ENCODE measurements at places on chromosomes 12 and 14.
A peak's percentile ranks its signal among the peaks of the same experiment; 100 is the strongest.

- DNase-seq = peak; percentile 79
These were observed at the start of gene CCDC175 for GRCh38 chr14:59576332-59577294. TSS of gene CCDC175 (minus strand) at chr14:59576812. CDS start at chr14:59576775, 37 bp downstream.

- DNase-seq = no peak
These were observed 7.0 kb upstream of the TINF2 start for GRCh38 chr14:24249230-24250021.

DNA sequence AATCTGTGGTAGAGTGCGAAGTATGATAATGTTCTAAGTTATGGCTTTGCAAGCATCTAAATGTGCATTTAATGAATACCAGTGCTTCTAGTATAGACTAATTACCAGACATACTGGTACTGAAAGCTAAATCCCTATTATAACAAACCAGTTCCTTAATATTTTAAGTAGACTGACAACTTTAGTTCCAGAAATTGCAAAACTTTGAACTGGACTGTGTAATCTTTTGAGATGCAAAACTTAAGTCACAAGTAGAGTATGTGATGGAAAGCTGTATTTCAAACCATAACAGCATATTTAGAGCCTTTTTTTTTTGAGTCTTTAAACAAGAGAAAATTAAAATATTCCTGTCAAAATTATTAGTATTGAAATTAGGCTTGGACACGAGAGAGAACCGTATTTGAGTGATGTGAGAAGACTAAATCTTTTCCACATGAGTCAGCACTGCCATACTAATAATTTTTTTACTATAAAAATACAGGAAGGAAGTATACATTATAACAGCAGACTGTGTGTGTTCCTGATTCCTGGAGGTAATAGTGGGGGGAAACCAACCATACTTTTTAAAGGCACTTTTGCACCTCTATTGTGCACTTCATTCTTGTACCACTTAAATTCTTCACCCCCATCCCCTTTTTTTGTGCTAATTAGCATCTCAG lies 45.5 kb downstream of the PPM1A start:
- no peak for DNase-seq

DNA sequence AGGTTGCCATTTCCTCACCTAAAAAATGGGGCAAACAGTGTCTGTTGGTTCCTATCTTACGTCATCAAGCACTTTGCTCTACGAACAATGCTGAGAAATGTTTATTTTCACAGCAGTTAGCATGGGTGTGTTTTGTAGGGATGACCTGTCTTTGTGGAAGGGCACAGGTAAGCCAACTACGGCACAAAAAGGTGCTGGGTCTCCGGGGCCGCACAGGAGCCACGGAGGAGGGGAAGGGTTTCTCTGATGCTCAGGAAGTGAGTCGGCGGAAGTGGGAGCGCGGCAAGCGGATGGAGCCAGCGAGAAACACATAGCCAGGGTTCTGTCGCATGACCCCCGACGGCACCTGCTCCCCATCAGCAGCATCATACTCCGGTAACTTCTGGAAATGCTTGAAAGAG lies 65.6 kb upstream of the TCL1B start:
- DNase-seq = no peak

GRCh38 chr14:71666571-71667145 lies 265.6 kb upstream of the RGS6 start:
- DNase-seq = no peak

DNA sequence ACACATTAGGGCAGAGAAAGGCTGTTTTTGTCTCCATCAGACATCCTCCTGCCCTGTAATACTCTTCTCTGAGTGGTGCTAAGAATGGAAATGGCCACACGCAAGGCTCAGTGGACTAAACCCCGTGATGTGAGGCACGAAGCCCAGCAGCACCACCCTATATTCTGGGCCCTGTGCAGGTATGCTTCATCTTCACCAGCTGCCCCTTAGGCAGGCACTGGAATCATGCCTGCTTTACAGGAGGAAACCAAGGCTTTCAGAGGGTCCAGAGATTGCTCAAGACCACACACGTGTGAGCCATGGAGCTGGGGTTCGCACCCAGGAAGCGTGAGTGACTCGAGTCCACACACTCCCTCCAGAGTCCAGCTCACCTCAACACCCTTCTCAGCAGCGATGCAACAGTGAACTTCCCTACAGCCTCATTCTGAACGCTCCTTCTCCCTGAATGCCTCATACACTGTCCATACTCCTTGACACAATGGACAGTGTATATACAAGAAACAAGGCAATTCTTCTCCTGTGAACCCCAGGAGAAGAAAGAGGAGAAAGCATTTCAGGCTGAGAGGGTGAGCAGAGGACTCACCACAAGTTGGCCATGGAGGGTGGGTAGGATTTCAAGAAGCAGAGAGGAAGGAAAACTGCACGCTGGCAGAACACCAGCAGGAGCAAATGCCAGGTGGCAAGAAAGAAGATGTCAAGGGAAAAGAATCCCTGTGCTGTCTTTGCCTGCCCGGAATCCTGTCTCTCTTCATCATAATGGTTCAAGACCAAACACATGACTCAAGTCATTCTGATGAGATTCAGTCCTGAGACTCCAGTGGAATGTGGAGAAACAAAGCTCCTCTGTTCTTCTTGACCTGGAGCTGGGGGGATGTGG lies 39.1 kb downstream of the NT5DC3 start:
- DNase-seq = peak; percentile 35

DNA sequence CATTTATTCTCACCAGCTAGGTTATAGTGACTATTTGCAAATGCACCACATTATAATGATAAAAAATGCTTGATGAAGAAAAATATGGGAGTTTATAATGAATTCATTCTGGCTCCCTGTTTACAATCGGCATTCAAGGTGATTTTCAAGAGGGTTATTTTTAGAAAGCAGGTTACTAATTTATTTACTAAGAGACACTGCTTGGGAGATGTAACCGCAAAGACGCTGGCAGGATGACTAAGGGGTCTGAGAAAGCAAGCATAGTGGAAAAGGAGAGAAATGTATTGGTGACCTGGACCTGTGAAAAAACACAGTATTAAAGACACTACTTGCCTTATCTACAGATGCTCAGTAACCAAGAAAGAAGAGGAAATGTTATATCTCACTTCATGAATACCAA lies 13.3 kb upstream of the PITPNM2 start:
- DNase-seq = no peak

DNA sequence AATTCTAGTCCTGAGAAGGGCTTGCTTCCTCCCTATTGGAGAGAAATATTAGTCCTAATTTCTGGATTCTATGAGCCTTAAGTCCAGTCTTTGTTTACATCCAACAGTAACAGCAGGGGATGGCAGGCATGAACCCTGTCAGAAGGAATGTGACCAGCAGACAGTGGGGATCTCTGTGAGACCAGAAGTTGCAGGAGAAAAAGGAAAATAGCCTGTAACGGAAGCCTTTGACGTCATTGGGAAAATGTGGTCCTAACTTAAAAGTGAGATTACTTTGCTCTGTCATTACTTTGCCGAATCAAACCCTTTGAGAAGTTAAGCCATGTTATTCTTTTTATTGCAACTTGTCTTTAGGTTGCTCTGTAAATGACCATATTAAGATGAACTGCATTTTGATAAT lies 218.2 kb upstream of the PRICKLE1 start:
- no peak for DNase-seq

DNA sequence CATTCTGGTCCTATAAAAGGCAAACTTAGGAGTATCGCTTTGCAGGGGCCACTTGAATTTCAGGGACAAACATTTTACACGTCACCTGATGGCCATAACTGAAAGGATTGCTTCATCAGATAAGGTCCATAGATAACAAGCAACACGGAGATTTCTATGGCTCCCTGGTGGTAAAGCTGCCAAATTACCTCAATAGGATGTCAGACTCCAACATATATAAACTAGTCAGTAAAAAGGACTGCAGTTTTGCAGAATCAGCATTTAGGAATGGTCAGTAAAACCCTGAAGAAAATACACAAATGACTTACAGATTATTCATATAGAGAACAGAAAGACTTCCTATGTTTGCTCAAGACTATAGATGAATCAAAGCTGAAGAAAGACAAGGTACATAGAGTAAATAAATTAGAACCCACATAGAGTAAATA lies 66.1 kb upstream of the GRIP1 start:
- no peak for DNase-seq

DNA sequence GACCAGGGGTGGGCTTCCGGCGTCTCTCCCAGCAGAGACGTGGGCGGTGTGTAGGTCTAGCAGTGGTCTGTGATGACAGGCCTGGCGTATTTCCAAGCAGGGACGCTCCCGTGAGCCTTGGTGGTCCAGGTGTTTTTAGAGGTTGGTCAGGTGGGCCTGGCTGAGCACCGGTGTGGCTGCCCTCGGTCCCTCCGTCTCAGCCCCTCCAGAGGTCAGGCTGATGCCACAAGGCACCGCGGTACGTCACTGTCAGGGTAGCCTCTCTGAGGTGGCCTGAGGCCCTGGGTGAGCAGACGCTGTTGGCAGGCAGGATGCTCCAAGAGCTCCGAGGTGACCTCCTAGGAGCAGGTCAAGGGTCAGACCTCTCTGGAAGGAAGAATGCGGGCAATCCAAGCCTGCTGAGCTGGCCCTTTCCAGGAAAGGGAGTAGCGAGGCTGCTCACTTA lies 13.6 kb downstream of the MTA1 start:
- DNase-seq = no peak

DNA sequence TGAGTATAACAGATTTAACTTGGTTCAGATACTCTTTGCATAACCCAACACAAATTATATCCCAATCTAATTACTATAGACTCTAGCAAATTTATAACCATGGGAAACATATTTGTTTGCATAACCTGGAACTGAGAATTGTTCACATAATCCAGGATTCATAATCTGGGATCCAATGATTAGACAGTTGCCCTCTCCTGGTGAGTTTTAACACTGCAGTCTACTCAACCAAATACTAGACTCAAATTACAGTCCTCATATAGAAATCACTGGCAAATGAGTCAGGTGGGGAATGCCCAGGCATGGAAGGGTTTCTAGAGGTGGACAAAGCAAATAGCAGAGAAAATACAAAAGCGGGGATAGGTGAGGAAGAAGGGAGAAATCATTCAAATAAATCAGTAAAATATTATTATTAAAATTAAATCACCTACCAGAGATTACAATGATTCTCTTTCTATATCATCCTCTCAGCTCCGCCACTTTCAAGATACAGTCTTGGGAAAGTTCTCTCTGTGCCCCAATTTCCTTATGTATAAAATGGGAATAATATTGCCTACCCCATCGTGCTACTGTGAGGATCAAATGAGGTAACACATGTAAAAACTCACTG lies 9.4 kb downstream of the GCH1 start:
- DNase-seq = peak; percentile 76

- no peak for DNase-seq
These were observed 26.3 kb downstream of the ANAPC5 start for GRCh38 chr12:121325922-121326396.

GRCh38 chr12:75236206-75236605 lies 26.6 kb upstream of the KCNC2 start:
- DNase-seq = no peak

DNA sequence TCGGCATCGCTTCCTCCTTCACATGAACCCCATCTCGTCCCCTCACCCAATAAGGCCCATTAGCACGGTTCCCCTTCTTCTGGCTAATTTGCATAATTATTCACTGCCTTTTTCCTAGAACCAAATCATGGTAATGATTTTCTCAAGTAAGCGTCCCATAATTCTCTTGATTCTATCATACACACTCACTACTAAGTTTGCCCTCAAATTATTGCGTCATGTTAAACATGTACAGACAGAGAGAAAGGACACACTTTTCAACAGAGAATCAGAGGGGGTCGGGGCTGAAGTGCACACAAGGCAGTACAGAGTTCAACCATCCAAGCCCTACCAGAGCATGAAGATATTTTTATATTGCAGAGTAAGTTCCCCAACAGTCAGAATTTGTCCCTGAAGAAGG lies 256.6 kb downstream of the FOXN3 start:
- no peak for DNase-seq

- DNase-seq = no peak
These were observed 56.7 kb downstream of the PLEKHG3 start for GRCh38 chr14:64760916-64761315.

GRCh38 chr12:666066-666465 lies 2.8 kb upstream of the NINJ2 start:
- DNase-seq = no peak

GRCh38 chr12:27824126-27824842 lies 44.2 kb upstream of the MANSC4 start:
- no peak for DNase-seq

GRCh38 chr12:50517421-50518048 lies 12.8 kb downstream of the DIP2B start:
- peak; percentile 47 for DNase-seq

GRCh38 chr12:125071456-125071855 lies 6.2 kb downstream of the AACS start:
- no peak for DNase-seq

DNA sequence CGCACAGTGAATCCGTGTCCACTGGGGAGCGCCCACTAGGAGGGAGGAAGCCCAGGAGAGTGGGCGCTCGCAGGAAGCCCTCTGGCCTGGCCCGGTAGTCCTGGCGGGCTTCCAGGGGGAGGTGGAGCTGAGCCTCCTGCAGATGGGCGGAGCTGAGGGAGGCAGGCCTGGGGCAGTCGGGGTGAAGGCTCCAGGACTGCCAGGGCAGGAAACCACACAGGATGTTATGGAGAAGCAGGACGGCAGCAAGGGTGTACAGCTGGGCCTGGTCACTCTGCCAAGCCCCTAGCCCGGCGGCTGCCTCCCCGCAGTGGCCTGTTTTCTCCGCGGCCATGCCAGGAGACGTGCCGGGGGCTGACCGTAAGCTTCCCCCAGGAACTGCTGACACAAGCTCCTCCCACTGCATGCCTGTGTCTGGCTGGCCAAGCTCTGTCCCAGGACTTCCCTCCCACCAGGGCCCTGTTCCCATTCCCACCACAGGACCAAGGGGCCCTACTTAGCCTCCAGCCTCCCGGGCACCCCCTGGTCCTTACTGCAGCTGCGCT lies 143.4 kb upstream of the C14orf180 start:
- peak; percentile 64 for DNase-seq

GRCh38 chr12:22122359-22122758 lies 76.3 kb downstream of the CMAS start:
- no peak for DNase-seq

DNA sequence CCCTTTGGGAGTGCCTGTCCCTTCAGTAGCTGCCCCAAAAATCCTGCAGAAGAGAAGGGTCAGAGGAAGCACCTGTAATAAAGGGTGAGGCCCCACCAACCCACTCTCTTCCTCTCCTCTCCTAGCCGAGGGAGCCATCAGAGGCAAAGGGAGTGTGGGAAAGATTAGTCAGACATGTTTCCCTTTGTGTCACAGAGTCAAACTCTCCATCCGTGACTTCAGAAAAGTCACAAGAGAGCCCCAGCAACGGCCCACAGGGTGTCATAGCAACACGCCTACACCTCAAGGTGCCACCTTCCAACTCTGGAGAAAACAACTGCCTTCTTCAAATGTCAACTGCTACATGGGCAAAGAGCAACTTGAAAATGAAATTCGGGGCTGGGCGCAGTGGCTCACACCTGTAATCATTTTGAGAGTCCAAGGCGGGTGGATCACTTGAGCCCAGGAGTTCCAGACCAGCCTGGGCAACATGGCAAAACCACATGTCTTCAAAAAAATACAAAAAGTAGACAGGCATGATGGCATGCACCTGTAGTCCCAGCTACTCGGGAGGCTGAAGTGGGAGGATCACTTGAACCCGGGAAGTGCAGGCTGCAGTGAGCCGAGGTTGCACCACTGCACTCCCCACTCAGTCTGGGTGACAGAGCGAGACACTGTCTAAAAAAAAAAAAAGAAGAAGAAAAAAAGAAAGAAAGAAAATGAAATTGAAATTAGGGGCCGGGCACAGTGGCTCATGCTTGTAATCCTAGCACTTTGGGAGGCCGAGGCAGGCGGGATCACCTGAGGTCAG lies 17.7 kb upstream of the CD27 start:
- no peak for DNase-seq

- DNase-seq = peak; percentile 64
These were observed 33.7 kb downstream of the VWF start for GRCh38 chr12:6090803-6091202.
